Ecto neural progenitor cell (in vitro differentiated cells): ENCODE measurements at places on chromosomes 6 and 20.
A peak's percentile ranks its signal among the peaks of the same experiment; 100 is the strongest.

GRCh38 chr6:52426667-52427066, 6.5 kb downstream of the EFHC1 start:
- no peak for DNase-seq

DNA sequence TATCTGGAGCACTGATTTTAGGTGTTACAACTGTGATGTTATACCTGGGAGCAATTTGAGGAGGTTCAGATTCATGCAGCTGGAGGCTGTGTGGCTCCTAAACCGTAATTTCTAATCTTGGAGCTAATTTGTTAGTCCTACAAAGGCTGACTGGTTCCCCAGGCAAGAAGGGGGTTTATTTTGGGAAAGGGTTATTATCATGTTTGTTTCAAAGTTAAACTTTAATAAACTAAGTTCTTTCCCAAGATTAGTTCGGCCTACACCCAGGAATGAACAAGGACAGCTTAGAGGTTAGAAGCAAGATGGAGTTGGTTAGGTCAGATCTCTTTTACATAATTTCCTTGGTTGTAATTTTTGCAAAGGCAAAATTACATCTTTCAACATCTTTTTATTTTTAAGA, 135.8 kb downstream of the MYO6 start:
- no peak for DNase-seq

- DNase-seq: no peak
Measured at GRCh38 chr6:45571159-45571558, 193.4 kb upstream of the SUPT3H start.

GRCh38 chr20:63122626-63123025, 93.3 kb downstream of the YTHDF1 start:
- no peak for DNase-seq

GRCh38 chr6:102488729-102489128, 1095.2 kb downstream of the GRIK2 start:
- DNase-seq: no peak

- no peak for DNase-seq
Measured at GRCh38 chr6:20377623-20378265, 23.9 kb upstream of the E2F3 start.

DNA sequence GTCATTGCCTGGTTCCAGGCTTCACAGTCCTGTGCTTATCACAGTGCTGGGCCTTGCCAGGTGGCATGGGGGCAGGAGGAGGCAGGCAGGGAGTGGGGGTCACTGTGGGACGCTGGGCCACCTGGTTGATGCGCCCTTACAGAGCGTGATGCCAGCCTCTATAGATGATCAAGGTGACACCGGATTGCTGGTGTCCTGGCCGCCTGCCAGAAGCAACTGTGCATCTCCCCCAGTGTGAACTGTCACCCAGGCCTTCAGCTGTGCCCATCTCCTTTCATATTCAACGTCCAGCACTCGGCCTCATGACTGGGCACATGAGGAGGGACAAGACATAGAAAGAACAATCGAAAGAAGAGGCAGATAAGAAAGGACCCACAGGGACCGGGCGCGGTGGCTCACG, 318.9 kb downstream of the TAF4 start:
- DNase-seq: no peak

DNA sequence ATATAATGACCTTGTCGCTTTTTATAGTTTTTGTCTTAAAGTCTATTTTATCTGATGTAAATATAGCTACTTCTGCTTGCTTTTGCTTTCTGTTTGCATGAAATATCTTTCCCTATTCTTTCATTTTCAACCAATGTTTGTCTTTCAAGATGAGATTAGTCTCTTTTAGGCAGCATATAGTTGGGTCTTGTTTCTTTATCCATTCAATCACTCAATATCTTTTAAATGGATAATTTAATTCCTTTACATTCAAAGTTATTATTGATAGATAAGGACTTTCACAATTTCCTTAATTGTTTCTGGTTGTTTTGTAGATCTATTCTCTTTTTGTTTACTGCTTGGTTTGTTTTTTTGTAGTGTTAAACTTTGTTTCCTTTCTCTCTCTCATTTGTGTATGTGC, 43.5 kb upstream of the TPD52L1 start:
- DNase-seq: no peak

DNA sequence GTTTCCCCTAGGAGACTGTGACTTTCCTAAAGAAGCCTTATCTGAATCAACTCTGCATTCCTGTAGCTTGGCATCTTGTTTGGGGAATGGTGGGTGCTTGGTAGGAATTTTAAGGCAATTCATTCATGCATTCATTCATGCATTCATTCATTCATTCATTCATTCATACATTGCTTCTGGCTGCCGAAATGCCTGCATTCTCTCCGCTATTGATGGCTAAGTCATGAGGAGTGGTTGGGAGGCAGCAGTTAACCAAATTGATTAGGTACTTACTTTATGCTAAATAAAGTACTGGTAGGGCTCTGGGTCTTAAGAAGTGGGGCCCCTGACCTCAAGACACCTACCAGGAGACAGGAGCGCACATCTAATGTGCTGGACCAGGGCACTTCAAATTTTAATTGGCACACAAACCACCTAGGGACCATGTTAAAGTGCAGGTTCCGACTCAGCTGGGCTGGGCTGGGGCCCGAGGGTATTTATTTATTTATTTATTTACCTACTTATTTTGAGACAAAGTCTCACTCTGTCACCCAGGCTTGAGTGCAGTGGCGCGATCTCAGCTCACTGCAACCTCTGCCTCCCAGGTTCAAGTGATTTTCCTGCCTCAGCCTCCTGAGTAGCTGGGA, 127.6 kb downstream of the ANKRD60 start:
- no peak for DNase-seq

DNA sequence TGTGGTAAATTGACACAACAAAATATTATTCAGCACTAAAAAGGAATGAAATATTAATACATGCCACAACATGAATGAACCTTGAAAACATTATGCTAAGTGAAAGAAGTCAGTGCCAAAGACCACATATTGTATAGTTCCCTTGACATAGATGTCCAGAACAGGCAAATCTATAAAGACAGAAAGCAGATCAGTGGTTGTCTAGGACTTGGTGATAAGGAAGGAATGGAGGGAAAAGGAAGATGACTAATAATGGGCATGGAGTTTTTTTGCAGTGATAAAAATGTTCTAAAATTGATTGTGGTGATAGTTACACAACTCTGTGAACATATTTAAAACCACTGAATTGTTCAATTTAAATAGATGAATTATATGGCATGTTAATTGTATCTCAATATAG, 32.5 kb downstream of the TBX18 start:
- DNase-seq: no peak

DNA sequence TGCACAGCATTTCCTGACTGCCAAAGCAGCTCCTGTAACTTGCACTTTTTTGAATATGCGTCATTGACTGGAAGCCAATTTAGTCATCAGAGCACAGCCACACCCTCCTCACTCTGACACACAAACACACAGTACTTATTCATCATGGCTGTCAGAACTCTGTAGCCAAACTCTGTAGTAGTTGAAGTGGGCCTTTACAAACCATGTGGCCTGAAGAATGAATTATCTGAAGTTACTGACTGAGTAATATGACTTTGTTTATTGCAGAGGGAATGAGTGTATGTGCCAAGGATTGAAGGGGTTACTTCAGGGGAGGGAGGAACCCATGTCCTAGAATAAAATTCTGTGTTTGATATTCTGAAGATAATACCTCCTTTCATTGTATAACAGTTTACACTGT, 102.7 kb downstream of the FIG4 start:
- DNase-seq: no peak

DNA sequence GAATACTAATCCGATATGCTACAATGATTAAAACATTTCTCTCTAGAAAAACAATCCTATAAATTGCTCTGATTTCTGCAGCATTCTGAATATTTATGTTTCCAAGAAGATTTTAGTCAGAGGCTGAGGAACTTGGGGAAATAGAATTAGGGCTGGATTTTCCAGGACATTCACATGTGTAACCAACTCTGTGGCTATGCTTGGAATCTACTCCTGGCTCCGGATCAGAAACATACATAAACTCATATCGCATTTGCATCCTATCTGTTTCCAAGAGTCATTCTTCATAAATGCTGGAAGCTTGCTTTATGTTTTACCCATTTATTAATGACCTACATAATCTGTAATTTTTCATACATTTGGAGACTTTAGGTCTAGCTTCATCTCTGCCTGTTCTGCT, 459.9 kb upstream of the MARCKS start:
- no peak for DNase-seq

- no peak for DNase-seq
Measured at GRCh38 chr20:58457083-58457695, 58.0 kb downstream of the APCDD1L start.

- DNase-seq: no peak
Measured at GRCh38 chr6:98973571-98973970, 25.8 kb upstream of the FBXL4 start.

DNA sequence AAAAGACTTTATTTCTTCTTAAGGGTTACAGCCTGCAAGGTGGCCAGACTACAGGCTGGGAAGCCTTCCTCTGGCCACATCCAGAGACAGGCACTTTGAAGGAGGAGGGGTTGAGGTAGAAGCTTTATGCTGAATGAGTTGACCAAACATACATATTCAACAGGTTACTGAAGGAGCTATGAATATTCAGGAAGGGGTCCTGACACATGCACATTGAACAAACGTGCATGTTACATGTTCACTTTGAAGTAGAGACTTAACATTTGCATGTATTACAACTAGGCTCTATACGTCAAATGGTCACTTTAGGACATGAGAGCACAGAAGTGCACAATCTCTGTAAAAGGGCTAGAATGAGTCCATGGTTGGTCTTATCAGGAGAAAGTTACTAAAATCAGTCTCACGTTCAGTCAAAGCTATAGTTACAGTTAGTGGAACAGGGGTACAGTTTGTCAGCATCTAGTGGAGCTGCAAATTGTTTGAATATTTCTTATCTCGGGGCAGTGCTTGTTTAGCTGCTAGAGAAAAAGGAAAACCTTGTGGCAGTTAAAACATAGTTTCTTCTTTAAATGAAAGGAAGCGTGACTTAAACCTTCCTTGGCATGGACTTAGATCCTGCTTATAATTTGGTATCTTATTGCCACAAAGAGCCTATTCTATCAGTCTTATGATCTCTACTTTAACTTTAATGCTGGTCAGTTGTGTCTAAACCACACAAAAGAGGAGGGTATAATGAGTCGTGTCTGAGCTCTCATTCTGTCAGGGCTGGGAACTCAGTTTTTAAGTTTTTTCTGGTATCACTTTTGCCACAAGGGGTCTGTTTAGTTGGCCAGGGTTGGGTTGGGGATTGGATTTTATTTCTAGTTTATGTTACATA, 4.6 kb upstream of the ZSCAN9 start:
- no peak for DNase-seq

DNA sequence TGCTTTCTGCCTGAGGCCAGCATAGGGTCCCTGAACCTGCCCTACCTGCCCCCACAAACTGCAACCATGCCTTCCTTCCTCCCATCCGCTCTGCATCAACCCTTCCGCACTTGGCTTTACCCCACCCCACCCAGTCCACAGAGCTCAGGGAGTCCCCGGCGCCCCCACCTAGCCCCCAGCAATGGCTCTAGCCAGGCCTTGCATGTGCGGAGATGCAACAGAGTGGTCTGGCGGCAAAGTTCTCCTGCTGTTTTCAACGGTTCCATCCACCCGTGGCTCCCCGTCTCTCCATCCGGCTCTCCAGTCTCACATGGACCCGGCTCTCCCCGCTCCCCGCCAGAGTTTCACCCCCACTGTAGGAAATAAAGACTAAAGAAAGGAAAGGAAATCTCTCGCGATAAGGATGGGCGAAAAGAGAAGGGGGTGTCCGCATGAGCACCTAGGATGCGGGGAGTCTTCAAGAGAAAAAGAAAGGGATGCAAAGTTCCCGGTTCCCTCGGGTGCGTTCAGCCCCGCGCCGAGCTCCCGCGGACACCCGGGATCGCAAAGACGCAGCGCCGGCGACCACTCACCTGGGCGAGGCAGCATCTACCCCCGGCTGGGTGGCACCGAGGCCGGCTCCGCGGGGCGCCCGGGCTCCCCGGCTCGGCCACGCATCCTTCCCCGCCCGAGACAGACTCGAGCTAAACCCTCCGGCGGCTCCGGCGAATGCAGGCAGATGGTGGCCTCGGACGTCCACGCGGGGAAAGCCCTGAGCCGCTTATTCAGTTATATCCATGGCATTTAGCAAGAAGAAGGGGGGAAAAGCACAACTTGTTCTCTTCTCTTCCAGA, 579 bp downstream of the LRFN2 start:
- peak; percentile 57 for DNase-seq

- no peak for DNase-seq
Measured at GRCh38 chr6:26064619-26065257, 22.5 kb upstream of the HFE start.

- peak; percentile 83 for DNase-seq
Measured at GRCh38 chr6:138692978-138693909, 80.3 kb upstream of the CCDC28A start.

GRCh38 chr6:13526727-13527670, 39.6 kb upstream of the GFOD1 start:
- DNase-seq: no peak

DNA sequence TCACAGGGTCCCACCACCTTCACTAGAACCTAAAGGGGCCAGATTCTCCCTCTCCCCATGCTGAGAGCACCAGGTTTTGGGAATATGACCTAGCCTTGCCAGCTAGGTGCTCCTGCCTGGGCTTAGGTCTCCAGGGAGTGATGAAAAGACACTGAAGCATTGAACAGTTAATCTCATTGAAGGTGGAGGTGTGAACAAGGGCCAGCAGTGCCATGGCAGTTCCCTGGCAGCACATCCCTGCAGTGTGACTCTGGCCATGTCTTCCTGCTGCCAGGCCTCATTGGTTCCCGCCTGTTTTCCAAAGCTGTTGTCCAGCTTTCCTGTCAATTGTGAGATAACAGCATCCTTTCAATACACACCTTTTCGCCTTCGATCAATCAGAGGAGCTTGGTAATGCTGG, 10.9 kb downstream of the PPIL6 start:
- DNase-seq: no peak

DNA sequence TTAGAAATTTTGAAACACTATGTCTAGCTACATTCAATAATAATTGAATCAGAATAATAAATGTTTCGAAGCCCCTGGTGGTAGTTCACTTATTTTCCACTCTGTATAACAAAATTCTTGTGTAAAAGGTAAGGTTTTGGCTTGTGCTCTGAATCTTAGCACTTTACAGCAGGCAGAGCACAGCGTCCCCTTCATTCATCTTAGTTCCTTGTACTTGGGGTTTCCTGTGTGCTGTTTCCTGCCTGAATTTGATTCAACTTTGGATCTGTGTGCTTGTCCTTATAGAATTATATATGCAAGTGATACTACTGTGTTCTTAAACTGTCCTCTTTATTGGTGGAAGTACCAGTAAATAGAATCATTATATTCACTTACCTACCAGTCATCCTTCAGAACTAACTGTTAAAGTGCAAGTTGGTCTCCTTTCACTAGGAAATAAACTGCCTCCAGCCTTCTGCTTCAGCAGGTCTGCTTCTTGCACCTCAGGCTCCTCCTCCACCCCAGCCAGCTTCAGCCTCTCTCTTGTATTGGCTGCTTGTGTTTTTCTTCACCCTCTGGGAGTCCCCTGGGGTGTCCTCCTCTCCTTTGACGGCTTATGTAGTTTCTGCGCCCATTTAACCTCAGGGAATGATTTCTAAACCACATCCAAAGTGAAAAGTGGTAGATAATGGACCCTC, 28.8 kb upstream of the TULP4 start:
- peak; percentile 50 for DNase-seq
